ENCODE measurements at places on chromosomes 11 and 22.

- DNase-seq = no peak
Observed at GRCh38 chr11:104803776-104804175, 94.5 kb downstream of the CASP12 start.

DNA sequence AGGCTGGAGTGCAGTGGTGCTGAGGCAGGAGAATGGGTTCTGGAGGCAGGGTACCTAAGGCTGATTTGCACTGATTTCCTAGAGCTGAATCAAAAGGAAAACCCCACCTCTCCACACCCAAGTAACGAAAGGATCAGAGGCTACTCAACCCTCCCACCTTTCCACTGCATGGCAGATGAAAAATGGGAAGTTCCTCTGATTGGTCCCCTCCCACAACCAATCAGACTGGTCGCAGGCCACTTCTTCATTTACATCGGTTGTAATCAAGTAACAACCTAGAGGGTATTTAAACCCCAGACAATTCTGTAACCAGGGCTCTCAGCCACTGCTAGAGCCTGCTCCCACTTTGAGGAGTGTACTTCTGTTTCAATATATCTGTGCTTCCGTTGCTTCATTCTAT is 18.6 kb upstream of the PARVB start:
- DNase-seq = no peak

GRCh38 chr11:1560649-1561251 is 11.3 kb downstream of the DUSP8 start:
- no peak for DNase-seq

GRCh38 chr22:45502215-45503049 is at the start of gene FBLN1:
TSS of gene FBLN1 (plus strand) at chr22:45502883. CDS start at chr22:45502986, 103 bp downstream.
- no peak for DNase-seq

DNA sequence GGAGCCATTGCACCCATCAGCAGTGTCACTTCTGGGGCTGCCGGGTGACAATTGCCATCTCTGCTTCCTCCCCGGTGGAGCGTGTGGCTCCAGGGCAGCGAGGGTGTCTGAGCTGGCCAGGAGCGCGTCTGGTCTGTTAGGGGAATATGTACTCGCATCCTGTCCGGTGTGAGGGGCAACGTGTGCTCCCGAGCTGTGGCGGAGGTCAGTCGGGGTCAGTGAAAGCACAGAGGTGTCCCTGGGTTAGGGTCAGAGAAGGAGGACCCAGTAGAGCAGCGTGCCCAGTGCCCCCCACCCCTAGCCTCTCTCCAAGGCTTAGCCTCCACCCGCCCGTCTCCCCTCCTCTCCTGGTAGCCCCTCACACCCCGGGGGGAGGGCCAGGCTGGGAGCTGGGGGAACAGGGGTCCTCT is 1.5 kb downstream of the CLCF1 start:
- DNase-seq = no peak

DNA sequence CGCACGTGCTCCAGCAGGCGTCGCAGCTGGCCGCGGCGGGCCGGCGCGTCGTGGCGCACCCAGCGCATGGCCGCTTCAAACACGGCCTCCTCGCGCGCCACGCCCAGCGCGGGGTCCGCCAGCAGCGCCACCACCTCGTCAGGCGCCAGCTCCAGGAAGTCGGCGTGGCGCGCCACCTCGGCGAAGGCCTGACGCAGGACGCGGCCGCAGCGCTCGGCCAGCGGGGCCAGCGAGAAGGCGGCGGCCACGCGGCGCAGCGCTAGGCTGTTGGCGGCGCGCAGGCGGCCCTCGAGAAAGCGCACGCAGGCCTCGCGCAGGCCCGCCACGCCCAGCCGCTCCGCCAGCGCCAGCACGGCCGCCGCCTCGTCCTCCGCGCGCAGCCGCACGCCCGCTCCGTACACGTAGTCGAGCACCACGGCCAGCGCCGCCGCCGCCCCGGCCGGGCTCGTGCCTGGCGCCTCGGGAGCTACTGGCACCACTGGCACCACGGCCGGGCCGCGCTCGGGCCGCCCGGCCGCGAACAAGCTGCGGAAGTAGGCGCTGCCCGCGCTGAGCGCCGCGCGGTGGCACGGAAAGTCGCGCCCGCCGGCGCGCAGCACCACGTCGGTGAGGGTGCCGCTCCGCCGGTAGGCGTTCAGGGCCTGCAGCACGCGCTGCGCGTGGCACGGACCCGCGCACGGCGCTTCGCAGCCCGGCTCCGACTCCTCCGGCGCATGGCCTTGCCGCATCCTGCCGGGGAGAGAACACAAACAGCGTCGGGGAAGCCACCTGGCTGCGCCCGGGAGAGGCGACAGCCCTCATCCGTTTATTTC is 2.9 kb downstream of the KLHL35 start:
- DNase-seq = peak; percentile 96

DNA sequence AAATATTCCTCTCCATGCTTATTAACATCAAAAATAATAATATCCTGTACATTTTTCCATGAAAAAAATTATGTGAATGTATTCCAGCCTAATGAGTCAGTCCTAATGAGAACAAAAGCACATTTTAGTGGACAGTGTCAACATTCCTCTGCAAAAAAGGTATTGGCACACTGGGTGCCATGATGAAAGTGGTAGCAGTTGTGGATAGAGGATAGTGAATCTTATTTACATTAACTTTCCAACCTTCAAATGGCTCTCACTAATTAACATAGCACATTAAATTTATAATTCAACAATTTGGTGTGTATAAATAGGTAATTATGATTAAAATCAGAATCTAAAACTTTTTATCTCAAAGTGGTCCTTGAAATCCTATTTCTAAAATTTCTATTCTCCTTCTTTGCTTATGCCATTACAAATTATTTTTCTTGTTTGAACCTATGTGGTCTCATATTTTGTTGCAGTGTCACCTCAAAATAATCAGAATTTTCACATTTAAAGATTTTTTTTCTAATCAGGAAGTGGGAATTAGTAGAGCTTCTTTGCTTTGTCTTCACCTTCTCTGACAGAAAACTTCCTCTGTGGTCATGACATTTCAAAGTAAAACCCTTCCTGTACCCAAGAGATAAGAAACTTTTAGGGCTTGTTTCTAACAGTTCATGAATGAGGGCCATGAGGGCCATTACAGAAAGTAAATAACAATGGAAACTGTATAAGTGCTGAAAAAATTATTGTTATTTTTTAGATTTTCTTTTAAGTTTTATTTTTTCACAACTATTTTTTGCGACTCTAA is 18.7 kb downstream of the SOX6 start:
- no peak for DNase-seq

DNA sequence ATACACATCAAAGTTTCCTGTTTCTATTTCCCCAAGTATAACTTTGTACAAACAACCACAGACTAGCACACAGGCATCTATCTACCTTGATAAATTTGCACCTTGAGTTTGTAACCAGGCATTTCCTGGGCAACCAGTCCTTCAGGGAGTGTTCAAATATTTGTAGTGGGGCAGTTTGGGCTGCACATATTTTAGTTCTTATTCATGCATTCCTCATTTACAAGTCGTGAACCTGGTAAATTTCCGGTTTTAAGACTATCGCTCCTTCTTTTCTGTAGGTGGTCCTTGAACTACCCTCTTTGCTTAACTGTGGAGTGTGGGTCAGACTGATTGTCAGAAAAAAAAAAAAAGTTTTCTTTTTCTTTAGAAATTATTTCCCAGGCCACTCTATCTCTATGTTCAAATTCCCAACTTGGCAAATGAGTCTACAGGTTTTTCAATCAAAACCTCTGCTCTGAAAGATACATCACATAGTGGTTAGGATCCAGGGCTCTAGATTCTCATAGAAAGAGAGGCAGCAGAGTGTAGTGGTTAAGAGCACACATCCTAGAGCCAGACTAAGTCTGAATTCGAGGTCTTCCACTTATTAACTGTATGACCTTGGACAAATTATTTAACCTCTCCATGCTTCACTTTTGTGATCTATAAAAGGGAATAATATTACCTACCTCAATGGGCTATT is 201.5 kb downstream of the SOX6 start:
- DNase-seq = no peak

- DNase-seq = peak; percentile 59
Observed at GRCh38 chr11:101584655-101585054, 848 bp upstream of the TRPC6 start.

DNA sequence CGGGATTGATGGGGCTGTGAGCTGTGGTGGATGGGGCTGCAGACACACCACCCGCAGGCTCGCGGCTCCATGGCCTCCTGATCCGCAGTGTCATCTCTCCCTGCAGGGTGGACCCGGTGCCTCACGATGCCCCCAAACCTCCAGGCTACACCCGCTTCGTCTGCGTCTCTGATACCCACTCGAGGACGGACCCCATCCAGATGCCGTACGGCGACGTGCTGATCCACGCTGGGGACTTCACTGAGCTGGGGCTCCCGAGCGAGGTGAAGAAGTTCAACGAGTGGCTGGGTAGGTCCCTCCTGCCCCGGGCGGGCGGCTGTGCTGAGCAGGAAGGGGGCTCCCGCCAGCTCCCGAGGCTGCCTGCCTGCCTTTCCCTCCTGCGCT is 23.1 kb downstream of the MPPED1 start:
- DNase-seq = no peak

DNA sequence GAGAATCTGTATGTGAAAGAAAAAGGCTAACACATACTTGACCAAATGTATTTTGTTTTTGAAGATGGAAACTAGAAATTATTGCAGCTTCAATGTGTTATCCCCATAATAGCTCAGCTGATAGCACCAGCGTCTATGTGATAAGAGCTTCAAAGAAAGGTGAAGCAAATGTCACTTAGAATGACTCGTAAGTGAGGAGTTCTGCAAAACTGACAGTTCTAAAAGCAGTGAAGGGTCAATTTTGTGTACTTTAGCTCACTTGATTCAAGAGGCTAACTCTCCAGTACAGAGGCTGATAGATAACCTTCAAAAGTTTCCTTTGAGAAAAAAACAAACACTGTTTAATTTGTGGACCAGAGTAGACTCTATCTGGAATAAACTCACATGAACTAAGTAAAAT is 87.2 kb upstream of the CARD18 start:
- no peak for DNase-seq

GRCh38 chr22:37039466-37039865 is 12.1 kb upstream of the KCTD17 start:
- no peak for DNase-seq

GRCh38 chr22:35577799-35578659 is 37.4 kb downstream of the RASD2 start:
- DNase-seq = no peak

GRCh38 chr11:100910808-100911207 is 218.8 kb downstream of the PGR start:
- DNase-seq = no peak

- no peak for DNase-seq
Observed at GRCh38 chr11:9990221-9990973, 303.6 kb downstream of the SBF2 start.

- DNase-seq = no peak
Observed at GRCh38 chr11:114236829-114237228, 59.4 kb upstream of the NNMT start.

DNA sequence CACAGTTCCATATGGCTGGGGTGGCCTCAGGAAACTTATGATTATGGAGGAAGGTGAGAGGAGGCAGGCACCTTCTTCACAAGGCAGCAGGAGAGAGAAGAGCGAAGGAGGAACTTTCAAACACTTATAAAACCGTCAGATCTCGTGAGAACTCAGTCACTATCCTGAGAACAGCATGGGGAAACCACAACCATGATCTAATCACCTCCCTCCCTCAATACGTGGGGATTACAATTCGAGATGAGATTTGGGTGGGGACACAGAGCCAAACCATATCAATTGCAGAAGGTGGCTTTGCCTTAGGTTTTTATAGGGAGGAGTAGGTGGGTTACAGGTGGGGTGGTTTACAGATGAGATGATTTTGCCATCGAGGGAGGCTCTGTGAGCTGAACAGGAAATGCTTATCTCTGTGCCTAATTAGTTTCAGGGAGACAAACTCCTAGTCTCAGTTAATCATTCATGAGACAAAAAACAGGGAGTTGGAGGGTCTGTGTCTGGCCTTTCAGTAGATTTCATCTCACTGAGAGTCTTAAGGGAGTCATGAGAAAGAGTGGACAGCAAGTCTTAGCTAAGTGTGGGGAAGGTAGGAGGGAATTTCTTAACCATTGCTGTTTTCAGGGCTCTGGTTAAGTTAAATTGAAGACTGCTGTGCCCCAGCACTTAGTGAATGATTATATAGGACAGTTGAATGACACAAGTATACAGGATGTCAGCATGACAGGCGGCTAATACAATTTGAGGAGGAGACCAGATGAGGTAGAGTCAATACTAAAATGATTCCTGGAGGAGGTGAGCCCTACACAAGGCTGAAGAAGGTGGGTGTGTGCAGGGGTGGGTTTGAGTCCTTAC is 47.7 kb downstream of the CWC15 start:
- DNase-seq = no peak

DNA sequence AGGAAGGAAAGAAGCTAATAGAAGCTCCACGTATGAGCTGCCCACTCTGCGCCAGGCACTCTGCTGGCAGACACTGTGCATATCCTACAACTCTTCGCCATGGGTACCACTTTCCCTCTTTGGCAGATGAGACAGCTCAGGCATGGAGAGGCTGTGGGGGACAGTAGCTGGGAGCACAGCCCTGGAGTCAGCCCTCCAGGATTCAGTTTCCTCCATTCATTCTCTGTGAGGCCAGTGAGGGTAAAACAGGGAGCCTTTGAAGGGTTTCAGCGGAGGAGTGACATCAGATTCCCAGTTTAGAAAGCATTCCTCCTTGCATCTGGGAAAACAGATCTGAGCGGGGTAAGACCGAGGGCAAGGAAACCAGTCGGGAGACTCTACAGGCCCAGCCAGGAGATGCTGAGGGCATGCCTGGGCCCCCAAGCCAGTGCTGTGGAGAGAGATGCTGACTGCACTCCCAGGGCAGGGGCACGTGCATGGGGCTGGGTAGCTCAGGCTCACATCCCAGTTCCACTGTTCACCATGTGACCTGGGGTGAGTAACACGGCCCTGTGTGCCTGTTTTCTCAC is 58.3 kb upstream of the EMID1 start:
- no peak for DNase-seq

GRCh38 chr11:4094348-4095291 is at the start of gene RRM1:
TSS of gene RRM1 (plus strand) at chr11:4094799. CDS start at chr11:4095013, 214 bp downstream.
- peak; percentile 99 for DNase-seq

DNA sequence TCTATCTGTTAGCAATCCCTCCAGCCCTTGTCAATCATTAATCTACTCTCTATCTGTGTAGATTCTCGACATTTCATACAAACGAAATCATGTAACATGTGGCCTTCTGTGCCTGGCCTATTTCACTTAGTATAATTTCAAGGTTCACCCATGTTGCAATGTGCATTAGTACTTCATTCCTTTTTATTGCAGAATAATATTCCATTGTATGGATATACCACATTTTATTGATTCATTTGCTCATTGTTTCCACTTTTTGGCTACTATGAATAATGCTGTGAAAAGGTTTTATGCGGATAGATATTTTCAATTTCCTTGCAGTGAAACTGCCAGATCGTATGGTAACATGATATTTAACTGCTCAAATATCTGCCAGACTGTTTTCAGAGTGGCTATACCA is 100.1 kb downstream of the MIAT start:
- no peak for DNase-seq

GRCh38 chr11:31218847-31219246 is 150.7 kb downstream of the DCDC1 start:
- no peak for DNase-seq

GRCh38 chr22:35400501-35400790 is 506 bp downstream of the MCM5 start:
- DNase-seq = peak; percentile 55

GRCh38 chr11:44760477-44760872 is 33.7 kb downstream of the TSPAN18 start:
- no peak for DNase-seq
